SJSA1 (cell line): ENCODE measurements at places on chromosomes 1 and 21. TPM values are rescaled to one million over a fixed set of nuclear protein-coding genes. Genes with fewer than 3 reads are reported as not detected.

The MAP3K21 gene
- 0.03 and 0.13 TPM in 2 replicates for total RNA-seq

The TRIM45 gene
- total RNA-seq: 1.6 and 2.3 TPM in 2 replicates

The MASP2 gene
- not detected in 2 replicates for total RNA-seq

The OR10Z1 gene
- not detected in 2 replicates for total RNA-seq

The FAM177B gene
- total RNA-seq: not detected in 2 replicates

The CELSR2 gene
- 0.11 TPM in 1 of 2 replicates, not detected in the other for total RNA-seq

The C4BPA gene
- total RNA-seq: not detected in 2 replicates

The ACBD6 gene
- total RNA-seq: 71.7 and 75.3 TPM in 2 replicates

- 0 out of 2 replicates have a peak, but pooled peaks cover 4% of the 10 kb centered on the region for H3K4me1 ChIP-seq
- H3K27ac ChIP-seq: no peak overlapping the region
- no peaks in the 10 kb centered on the region for H3K27me3 ChIP-seq
- H3K36me3 ChIP-seq: no peaks in the 10 kb centered on the region
Observed at GRCh38 chr1:15296585-15297321, 49.7 kb downstream of the FHAD1 start.

DNA sequence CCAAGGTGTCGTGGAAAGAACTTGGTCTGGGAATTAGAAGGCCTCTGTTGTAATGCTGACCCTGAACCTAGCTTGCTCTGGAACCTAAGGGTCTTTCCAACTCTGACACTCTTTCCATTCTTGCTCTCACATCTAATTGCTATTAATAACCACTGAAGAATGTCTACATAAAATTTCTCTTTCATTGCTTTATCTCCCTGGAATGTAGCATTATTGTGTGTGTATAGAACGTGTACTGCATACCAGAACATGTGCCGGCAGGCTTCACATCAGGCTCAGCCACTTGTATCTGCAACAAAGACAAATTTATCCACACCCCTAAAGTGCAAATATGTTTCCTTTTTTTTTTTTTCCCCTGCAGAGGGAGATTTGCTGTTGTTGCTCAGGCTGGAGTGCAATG, 13.9 kb upstream of the LAX1 start:
- H3K4me1 ChIP-seq: peaks cover 16% of the 10 kb centered on the region
- H3K27ac ChIP-seq: peak overlapping the region; percentile 57
- no peaks in the 10 kb centered on the region for H3K27me3 ChIP-seq

- DNase-seq: no peak
- H3K4me1 ChIP-seq: no peaks in the 10 kb centered on the region
- H3K27ac ChIP-seq: no peak overlapping the region
- H3K4me3 ChIP-seq: no peak overlapping the region
- H3K27me3 ChIP-seq: no peaks in the 10 kb centered on the region
Observed at GRCh38 chr1:206962272-206962671, 8.0 kb downstream of the FCAMR start.

DNA sequence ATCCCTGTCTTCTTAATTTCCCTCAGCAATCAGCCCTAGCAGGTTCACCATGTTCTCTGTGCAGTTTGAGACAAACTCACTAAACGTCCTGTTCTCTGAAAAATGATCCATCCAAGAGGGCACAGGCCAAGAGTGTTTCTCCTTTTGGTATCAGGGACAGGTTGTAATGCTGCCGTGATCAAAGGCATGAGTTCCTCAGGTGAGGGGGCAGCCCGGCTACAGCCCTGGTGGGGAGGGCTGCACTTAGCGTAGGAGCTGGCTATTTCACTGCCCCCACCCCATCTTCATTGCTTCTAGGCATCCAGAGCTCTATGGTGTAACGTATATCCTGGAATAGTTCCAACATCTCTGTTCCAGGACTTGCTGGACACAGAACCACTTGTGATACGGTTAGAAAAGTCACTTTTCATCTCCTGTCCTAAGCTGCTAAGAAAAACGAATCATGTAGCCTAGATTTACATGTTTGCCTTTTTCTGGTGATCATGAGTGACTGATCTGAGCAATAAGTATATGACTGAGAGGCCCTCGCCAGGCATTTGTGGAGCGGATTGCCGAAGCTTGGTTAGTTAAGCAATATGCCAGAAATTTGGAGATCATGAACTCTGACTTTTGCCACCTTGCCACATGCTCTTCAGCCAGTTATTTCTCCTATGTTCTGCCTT, 41.1 kb upstream of the SRP9 start:
- no peaks in the 10 kb centered on the region for H3K27me3 ChIP-seq
- DNase-seq: no peak
- H3K36me3 ChIP-seq: no peaks in the 10 kb centered on the region
- peak overlapping the region; percentile 84 for H3K27ac ChIP-seq
- H3K4me3 ChIP-seq: no peak overlapping the region

- H3K4me3 ChIP-seq: no peak overlapping the region
- no peak overlapping the region for H3K27ac ChIP-seq
- DNase-seq: no peak
- no peaks in the 10 kb centered on the region for H3K27me3 ChIP-seq
Observed at GRCh38 chr1:64043288-64043687, 160.1 kb upstream of the UBE2U start.

GRCh38 chr1:57824535-57824934, 400.7 kb upstream of the DAB1 start:
- H3K4me1 ChIP-seq: no peaks in the 10 kb centered on the region
- H3K4me3 ChIP-seq: no peak overlapping the region
- no peaks in the 10 kb centered on the region for H3K27me3 ChIP-seq
- H3K36me3 ChIP-seq: no peaks in the 10 kb centered on the region
- no peak overlapping the region for H3K27ac ChIP-seq
- DNase-seq: no peak

GRCh38 chr1:10216090-10216749, 5.8 kb downstream of the KIF1B start:
- H3K27ac ChIP-seq: no peak overlapping the region
- DNase-seq: no peak
- H3K27me3 ChIP-seq: no peaks in the 10 kb centered on the region
- H3K36me3 ChIP-seq: peaks cover 3% of the 10 kb centered on the region; the same call in 1 of the 2 replicates
- peaks cover 21% of the 10 kb centered on the region for H3K4me1 ChIP-seq
- no peak overlapping the region for H3K4me3 ChIP-seq

GRCh38 chr21:33135925-33136324, 66.0 kb downstream of the OLIG1 start:
- no peak for DNase-seq
- H3K36me3 ChIP-seq: no peaks in the 10 kb centered on the region
- no peaks in the 10 kb centered on the region for H3K4me1 ChIP-seq
- H3K27ac ChIP-seq: no peak overlapping the region

- no peak for DNase-seq
- H3K4me1 ChIP-seq: peaks cover 6% of the 10 kb centered on the region; the same call in 1 of the 2 replicates
- no peak overlapping the region for H3K27ac ChIP-seq
- H3K36me3 ChIP-seq: no peaks in the 10 kb centered on the region
- no peaks in the 10 kb centered on the region for H3K27me3 ChIP-seq
- no peak overlapping the region for H3K4me3 ChIP-seq
Observed at GRCh38 chr1:7281821-7282220, 489.3 kb upstream of the VAMP3 start.
